Stimulated activated CD8-positive, alpha-beta memory T cell treated with anti-CD3 and anti-CD28 coated beads, Interleukin-15, amount 100 ng/mL, for 24 hours (primary cell): ENCODE measurements at places on chromosomes 2 and 18.

GRCh38 chr2:21135585-21135984 lies 11.8 kb downstream of the TDRD15 start:
- no peak for DNase-seq

GRCh38 chr18:3753106-3753505 lies 303.1 kb downstream of the TGIF1 start:
- DNase-seq, result no peak

GRCh38 chr2:36369163-36369562 lies 13.6 kb downstream of the CRIM1 start:
- DNase-seq, result no peak

GRCh38 chr2:23327416-23327815 lies 57.6 kb upstream of the KLHL29 start:
- no peak for DNase-seq

DNA sequence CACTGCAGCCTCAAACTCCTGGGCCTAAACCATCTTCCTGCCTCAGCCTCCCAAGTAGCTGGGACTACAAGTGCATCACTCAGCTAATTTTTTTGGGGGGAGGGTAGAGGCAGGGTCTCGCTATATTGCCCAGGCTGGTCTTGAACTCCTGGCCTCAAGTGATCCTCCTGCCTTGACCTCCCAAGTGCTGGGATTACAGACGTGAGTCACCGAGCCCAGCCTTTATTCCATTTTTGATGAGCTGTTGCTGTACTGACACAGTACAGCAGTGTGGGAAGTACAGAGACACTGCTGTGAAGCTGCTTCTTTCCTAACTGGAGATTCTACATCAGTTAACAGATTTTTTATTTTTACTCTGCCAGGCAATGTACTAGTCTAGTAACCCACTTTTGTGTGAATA lies 18.8 kb downstream of the PTRHD1 start:
- DNase-seq, result no peak
